ENCODE measurements at places on chromosomes 2 and 18.

GRCh38 chr2:42183775-42184174 is 14.6 kb downstream of the EML4 start:
- DNase-seq = no peak

DNA sequence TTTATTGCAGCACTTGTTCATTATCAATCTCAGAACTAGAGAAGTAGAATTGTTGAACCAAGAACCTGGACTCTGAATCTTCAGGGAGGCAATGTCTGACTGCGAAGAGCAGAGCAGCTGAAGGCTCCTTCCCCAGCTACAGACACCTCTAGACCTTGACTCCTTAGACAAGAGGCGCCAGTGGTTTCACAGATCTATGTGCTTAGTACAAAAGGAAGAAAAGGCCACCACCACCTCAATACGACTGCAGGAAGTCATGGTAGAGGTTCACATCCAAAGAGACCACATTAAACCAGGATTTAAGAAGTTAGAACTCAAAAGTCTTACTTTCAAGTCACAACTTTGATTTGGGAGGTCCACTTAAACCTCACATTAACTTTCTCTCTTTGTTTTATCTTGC is 158.1 kb upstream of the VRK2 start:
- DNase-seq = no peak

GRCh38 chr2:221588306-221588985 is 16.3 kb upstream of the EPHA4 start:
- DNase-seq = no peak

GRCh38 chr2:26475037-26475436 is 2.9 kb downstream of the OTOF start:
- no peak for DNase-seq

All from CD4-positive, alpha-beta memory T cell (primary cell).